H54 (cell line): ENCODE measurements at places on chromosomes 6 and 20.
A peak's percentile ranks its signal among the peaks of the same experiment; 100 is the strongest.

DNA sequence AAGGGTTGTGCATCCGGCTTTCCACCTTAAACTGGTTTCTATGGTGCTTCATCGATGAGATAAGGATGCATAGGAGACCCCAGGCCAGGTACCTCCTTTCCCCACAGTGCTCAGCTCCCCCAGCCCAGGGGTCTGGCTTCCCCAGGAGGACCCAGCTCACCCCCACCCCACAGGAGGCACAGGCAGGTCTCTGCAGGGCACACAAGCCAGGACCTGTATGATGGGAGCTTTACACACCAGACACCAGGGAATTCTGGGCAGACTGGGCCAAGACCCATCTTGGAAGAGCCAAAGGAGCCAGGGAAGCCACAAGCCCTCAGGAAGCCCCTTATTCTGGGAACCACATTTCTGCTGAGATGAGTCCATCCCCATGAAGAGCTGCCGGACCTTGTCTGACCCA lies 29.6 kb downstream of the UBD start:
- no peak for DNase-seq

DNA sequence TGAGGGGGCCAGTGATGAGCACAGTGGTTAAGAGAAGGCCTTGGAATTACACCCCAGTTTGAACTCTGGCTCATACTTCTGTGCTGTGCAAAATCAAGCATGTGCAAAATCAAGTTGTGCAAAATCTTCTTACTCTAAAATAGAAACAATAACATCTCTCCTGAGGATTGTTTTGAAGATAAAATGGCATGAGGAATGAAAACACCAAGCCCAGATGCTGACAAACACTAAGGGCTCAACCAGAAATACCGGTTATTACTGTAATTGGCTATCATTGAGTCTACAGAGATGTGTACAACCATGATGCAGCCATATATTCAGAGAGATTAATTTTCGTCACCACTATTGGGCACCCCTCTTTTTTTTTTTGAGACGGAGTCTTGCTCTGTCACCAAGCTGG lies 5.9 kb upstream of the BCAS1 start:
- no peak for DNase-seq

DNA sequence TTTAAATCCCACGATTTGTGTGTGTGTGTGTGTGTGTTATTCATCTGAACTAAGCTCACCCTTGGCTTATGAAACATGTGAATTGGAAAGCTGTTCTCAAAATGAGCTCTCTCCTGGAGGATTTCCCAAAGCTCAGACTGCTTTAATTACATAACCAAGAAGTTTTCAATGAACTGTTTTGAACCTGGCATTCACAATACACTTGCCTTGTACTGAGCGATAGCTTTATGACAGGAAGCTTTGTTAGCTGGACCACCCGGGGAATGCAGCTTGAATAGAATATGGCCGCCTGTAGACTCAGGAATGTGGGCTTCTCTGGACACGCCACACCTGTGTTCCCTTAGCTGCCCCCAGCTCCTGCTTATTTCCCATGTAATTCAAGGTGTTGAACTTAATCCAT lies 71.4 kb upstream of the PREP start:
- DNase-seq, result no peak

- DNase-seq, result peak; percentile 89
These were observed at the start of gene SIRPA for GRCh38 chr20:1894951-1895673. Gene SIRPA (plus strand): TSS chr20:1895407. CDS start chr20:1895448, 41 bp downstream.

DNA sequence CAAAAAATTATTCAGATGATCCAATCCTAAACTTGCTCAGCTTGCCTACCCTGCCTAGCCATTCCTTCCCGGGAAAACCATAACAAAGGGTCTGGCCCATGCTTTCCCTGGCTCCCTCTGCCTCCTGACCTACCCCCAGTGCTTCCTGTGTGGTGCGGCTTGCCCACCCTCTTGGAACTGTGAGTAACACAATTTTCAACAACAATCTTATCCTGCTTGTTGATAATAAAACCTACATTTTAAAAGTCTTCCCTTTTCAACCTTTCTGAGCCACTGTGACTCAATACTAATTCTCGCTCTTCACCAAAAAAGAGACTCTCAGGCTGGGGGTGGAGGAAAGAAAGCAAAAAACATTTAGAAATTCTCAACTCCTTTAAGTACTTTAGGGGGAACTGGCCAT lies 18.0 kb downstream of the EXOC2 start:
- no peak for DNase-seq

DNA sequence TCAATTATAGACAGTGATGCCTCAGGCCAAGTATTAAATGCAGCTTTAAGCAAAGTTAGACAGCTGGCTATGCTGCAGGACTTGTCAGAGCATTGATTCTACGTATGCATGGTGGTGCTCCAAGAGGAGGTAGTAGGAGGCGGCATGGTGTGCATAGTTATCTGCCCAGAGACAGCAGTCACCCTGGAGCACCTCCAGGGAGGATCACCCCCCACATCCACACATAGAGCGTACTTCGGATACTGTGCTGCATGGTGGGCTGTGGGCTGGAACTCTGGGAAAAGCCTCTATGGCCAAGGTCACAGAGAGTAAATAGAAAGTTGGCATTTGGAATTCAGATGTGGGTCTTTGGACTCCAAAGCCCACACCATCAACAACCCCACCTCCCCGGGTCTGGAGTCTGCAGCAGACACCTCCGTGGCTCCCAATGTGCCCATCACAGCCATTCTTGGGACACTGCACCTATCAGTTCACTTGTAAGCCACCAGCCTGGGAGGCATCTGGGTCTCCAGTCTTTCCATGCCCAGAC lies 64.5 kb upstream of the STX16 start:
- DNase-seq, result no peak

DNA sequence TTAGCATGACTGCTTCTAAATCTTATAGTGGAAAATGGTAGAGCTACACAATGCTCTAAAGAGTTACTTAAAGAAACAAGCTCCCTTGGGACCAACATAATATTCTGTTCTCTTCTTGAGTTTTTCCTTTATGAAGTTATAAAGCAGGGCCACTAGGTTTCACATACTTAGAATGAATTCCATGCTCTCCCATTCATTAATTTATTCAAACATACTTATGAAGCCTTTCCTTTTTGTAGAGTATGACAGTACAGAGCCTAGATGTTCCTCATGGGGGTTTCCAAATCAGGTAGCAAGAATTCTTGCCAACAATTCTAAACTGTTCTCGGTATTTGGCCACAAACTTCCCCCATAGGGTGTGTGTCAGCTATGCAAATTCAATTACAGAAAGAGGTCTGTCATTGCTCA lies 20.6 kb upstream of the FABP7 start:
- no peak for DNase-seq

DNA sequence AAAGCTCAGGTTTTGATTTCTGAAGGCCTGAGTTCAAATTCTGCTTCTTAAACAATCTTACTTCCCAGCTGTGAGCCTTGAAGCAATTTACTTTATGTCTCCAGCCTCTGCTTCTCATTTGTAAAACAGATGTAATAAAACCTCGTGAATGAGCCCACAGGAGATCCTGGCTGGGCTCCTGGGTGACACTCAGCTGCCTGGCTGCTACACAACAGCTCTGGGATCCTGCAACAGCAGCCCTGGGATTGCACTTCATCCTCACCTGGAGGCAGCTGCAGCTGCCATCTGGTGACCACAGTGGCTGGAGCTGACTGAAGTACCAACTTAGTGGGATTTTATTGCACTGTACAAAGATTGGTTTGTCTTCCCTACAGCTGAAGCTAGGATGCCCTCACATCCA lies 98.6 kb downstream of the NDUFAF5 start:
- no peak for DNase-seq

DNA sequence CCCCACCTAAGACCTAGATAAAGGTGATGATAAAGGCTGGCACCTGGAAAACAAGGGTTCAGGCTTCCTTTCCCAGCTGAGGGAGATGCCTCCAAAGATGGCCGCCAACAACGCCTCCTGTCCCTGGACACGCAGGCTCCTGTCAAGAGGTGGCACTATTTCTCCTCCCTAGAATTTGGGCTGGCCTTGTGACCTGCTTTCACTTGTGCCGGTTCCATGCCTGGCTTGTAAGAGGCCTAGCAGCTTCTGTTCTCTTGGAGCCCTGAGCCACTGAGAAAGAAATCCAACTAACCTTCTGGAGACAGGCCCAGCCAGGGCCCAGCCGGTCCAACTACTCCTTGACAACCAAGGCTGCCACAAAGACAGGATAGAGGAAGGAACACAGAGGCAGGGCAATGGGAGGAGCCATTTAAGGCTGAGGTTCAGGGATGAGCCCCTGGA lies 60.2 kb upstream of the RALY start:
- DNase-seq, result peak; percentile 53

GRCh38 chr6:117547688-117548621 lies 54.4 kb downstream of the GOPC start:
- no peak for DNase-seq

DNA sequence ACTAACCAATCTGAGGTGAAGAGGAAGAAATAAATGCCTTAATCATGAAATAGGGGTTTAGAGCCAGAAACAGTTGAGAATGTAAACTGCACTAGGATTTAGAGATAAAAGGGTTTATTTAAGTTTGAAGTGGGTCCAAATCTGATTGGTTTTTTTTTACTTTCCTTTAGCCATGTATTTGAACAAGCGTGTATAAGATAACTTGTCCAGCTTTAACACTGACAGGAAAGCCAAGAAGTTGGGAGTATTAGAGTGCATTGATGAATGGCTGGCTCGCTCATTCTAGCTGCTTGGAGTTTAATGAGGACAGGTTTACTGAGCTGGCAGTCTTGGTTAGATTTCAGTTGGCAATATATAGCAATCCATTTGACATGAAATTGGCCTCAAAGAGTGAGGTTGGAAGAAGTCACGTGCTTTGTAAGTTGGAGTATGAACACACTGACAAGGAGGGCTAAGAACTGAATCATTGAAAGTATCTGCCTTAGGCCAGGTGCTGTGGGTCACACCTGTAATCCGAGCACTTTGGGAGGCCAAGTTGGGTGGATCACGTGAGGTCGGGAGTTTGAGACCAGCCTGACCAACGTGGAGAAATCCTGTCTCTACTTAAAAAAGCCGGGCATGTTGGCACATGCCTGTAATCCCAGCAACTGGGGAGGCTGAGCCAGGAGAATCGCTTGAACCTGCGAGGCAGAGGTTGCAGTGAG lies 13.7 kb downstream of the SRSF3 start:
- DNase-seq, result no peak

DNA sequence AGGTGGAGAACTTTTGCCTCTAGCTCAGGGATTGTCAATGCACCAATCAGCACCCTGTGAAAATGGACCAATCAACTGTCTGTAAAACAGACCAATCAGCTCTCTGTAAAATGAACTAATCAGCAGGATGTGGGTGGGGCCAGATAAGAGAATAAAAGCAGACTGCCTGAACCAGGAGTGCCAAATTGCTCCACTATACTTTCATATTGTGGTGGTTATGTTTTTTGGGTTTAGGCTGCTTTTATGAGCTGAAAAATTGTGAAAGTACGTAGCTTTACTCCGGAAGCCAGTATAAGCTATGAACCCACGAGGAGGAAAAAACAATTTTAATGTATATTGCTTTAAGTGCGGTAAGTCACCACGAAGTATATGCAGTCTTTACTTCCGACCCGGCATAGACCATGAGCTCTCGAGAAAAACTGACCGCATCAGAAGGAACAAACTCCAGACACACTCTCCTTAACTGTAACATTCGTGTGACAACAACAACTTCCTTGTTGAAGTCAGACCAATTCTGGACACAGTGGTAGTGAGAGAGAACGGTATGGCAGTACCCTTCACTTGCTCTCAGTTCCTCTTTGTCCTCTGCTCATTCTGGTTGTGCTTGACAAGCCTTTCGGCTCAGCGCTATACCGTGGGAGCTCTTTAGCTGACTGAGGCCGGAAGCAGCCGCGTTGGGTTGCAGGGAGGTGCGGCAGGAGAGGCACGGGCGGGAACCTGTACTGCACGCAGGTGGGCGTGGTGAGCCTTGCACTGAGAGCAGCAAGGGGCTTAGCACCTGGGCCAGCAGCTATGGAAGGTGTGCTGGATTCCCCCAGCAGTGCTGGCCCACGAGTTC lies 81.9 kb upstream of the E2F3 start:
- DNase-seq, result no peak

DNA sequence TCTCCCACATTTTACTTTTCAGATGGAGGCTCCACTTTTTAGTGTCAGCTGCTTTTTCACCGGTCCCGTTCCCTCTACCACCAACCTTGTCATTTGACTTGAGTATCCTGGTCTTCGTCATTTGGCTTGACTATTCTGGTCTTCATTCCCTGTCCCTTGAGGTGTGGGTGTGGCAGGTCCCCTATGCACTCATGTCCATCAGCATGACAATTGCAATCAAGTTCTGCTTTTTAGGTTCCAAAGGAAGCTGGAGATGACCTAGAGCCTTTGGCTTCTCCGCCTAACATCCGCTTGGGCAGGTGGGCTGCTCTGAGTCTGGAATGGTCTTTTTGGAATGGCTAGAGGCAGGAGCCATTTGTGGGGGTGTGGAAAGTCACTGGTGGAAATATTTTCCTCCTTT lies 99.8 kb upstream of the MLN start:
- DNase-seq, result no peak

DNA sequence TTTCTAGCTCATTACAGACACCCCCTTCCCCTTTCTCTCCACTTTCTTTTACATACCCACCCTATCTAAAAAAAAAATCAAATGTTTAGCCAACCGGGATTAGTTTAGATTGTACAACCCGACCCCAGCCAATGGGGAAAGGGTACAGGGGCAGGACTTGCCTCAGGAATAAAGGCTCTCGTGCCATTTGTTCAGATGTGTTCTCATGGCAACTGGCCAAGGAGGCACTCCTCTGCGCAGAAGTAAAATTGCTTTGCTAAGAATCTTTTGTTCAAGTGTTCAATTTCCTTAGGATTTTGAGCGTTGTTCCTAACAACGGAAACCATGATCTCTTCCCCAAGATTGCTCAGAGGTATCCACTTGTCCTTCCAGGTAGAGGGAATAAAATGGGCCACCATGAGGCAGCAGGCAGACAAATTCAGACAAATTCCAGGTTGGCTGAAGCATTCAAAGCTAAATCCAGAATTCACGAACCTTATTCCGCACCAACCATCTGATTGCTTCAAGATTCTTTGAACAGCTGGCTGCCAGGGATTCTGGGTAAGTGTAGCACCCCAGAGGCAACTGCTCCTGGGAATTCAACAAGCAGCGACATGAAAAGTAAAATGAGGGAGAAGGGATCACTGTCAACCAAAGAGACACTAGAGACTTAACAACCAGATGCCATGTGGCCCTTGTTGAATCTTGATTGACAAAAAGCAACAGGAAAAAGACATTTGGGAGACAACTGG lies 431.8 kb downstream of the PREX1 start:
- no peak for DNase-seq

- DNase-seq, result no peak
These were observed 172.7 kb upstream of the NOX3 start for GRCh38 chr6:155628306-155628705.

GRCh38 chr20:11544029-11544678 lies 373.5 kb upstream of the BTBD3 start:
- DNase-seq, result peak; percentile 14

- DNase-seq, result no peak
These were observed 82.4 kb upstream of the FAM184A start for GRCh38 chr6:119160911-119161310.

GRCh38 chr20:2416541-2417212 lies 36.0 kb downstream of the TGM6 start:
- no peak for DNase-seq

- no peak for DNase-seq
These were observed 4.5 kb downstream of the CABLES2 start for GRCh38 chr20:62402456-62403150.
